CD4-positive, alpha-beta T cell treated with Interleukin-17A for 4 hours (primary cell): ENCODE measurements at places on chromosomes 1 and 21.

GRCh38 chr1:232018231-232019025, 391.8 kb downstream of the DISC1 start:
- no peak for DNase-seq

DNA sequence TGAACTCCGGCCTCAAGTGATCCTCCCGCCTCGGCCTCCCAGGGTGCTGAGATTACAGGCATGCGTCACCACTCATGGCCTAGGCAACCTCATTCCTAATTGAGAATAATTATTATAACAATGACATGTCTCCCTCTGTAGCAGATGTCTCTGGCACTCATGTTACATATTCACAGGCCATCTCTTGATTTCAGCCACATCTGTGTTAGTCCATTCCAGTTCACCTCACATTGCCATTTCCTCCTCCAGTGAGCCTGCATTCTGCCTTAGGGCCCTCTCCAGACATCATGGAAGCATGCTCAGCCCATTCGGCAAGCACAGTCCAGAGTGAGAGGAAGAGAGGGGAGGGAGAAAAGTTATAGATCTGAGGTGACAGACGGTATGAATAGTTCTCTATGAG, 32.5 kb downstream of the CDKN2C start:
- no peak for DNase-seq

DNA sequence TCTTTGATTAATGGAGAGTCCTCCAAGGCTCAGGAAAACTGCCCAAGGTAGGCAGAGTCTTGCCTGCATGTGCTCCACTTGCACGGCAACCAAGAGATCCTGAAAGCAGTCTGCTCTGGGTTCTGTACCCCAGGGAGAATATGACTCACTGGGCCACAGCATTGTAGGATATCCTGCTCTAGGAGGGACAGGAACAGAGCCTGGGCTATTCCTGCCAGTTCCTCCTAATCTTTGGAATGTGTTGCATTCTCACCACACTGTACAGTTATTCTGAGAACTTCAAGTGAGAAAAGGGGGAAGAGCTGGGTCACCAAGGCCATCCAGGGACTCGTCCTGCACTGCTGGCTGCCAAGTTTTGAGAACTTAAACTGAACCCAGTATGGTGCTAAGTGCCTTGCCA, 278.5 kb downstream of the MATN1 start:
- no peak for DNase-seq

- DNase-seq = no peak
Measured at GRCh38 chr1:99645203-99645602, 710 bp upstream of the PALMD start.

- DNase-seq = no peak
Measured at GRCh38 chr1:184030433-184031091, 7.0 kb downstream of the COLGALT2 start.

GRCh38 chr1:47213230-47213963, 18.6 kb downstream of the TAL1 start:
- DNase-seq = no peak

DNA sequence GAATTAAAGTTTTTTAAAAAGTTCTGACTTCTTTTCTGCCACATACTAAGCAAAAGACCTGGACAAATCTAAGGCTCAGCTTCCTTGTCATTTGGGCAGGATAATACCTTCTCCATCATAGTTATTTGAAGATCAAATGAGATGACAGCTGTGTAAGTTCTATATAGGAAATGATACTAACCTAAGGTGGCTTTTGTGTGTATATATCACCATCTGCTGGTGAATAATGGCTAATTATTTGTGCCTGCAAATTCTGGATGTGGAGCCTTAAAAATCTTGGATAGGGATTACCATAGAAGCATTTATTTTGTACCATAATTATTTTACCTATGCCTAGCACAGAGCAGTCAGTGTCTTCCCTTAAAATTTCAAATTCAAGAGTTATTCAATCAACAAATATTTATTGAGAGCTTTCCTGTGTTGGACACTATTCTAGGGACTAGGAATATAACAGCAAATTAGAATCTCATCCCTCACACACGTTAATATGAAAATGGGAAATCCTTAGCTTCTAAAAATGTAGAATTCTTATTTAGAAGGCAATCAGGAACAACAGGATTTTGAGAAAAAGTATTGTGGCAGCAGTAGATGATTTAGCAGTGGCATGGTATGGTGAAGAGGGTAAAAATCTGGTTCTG, 89.8 kb downstream of the TMEM200B start:
- no peak for DNase-seq

- no peak for DNase-seq
Measured at GRCh38 chr1:197486946-197487345, 218.9 kb downstream of the CRB1 start.

DNA sequence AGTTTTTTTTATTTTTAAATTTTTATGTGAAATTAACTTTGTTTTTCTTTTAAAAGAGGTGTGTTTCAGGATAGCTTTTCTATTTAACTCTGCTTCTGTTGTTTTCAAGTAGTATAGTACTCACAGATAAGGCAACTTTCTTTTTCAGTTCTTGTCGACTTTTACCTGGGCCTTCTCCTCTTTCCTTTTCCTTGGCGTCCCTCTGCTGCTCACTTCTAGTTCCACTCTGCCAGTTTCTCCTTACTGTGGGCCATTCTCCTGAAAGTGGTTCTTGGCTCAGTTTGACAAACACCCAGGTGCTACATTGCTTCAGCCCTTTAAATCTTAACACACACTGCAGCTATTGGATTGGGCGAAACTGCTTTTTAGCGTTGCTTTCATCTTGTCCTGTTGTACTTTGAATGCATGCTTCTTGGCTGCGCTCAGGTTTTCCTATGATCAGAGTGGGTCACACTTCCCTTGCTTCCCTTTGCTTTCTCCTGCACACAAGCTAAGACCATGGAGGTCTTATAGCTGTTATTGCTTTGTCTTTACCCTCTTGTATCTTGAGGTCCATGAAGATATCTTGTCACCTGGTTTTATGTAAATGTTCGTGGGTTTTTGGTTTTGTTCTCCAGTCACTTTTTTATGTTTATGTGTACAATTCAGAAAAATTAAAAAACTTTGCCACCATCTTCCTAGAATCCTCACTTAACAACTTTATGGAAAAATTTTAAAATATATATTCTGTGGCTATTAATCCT, 21.6 kb downstream of the GABPA start:
- no peak for DNase-seq

- no peak for DNase-seq
Measured at GRCh38 chr1:167357305-167357704, 136.6 kb downstream of the POU2F1 start.

DNA sequence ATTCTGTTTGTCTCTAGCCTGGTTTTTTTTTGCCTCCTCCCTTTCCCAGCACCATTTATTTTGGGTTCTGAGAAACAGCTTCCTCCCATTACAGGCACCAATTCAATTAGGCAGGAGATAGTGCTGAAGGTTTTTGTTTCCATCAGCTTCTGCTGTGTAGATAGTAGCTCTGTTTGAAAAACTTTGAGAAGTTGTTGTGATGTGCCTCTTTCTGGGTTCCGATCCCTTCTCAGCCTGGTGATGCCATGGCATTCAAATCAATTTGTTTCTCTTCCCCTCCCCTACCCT, 109.0 kb downstream of the NFIA start:
- DNase-seq = no peak

DNA sequence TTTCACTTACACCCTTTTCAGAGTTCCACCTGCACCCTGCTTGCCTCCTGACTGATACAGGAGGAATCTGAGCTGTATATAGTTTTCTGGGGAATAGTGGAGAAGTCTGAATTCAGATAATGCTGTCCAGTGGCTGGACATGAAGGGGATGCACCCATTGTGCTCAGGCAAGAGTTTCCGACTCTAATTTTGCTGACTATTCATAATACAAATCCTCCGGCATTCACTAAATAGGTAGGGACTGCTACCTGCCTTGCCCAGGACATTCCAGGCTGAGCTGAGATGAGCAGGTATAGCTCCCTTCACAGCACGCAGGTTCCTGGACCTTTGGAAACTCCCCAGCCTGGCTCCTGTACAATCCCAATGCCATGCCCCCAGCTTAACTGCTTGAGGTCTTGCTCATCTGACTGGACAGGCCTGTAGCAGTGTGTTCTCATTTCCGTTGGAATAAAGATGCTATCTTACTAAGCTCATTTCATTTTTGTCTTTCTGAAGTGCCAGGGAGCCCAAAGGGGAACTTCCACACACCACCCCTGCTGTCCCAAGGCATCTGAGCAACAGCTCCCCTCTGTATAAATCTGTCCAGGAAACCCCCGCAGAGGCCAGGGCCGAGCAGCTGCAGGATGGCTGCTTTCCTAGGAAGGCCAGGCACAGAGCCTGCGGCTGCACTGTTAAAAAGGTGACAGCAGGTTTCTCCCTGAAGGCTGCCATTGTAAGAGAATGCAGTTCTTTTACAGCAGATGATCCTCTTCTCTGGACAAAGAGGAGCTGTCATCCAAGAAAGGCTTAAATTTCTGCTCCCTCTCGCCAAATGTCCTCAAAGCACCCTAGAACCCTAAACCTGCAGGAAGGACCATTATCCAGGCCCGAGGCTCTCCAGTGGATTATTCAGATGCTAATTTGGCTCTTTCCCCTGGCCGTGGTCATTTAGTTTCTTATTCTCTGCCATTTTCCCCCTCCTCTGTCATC, 21.7 kb upstream of the VASH2 start:
- DNase-seq = no peak

DNA sequence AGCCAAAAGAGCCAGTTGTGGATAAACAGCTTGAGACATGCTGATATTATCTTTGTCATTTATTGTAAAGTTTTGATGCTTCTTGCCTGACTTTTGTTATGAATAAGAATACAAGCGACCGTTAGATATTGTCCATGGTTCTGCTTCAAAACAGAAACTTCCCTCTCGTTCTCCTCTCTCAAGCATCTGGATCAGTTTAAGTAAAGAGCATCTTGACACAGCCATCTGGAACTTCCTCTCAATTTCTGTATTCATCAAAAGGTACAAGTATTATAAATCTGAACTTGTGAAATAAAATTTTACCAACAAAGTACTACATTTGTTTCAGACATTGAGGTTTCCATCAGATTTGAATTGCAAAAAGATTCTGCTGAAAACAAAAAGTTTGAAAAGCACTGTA, 36.4 kb upstream of the CLDN14 start:
- no peak for DNase-seq

GRCh38 chr1:244801246-244801645, 34.2 kb upstream of the COX20 start:
- peak; percentile 74 for DNase-seq

DNA sequence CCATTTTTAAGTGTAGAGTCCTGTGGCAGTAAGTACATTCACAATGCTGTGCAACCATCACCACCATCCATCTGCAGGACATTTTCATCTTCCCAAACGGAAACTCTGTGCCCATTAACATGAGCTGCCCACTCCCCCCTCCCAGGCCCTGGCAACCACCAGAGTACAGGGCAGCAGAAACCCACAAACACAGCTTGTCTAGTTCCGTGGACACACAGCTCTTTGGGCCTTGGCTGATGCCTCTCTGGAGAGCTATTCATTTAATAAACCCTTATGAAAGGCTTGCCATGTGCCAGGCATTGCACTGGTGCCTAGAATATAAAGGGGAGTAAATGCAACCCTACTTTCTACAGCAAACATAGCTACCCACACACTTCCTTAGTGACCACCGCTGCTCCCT, 28.0 kb downstream of the STUM start:
- no peak for DNase-seq

DNA sequence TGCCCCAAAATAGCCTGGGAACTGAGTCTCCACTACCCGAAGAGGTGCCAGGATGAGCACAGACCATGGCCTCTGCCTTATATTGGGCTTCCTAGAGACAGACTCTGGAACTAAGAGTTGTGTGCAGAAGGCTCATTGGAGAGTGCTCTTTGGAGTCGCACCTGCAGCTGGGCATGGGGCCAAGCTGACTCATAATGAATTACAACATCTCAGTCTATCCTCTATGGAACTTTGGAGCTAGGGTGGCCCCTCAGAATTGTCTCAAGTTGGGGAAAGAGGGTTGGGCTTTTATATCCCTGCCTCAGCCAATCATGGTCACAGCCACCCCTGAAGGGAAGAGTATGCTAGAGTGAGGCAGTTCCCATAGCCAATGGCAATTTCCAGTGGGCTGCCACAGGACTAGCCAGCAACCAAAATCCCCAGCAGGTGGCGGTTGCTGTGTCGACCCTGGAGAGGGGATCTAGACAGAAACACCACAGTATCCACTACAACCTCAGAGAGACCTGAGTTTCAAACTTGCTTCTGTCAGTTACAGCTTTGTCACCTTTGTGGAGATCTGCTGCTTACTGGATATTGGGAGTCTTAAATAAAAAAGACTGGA, 93.8 kb downstream of the DMRTA2 start:
- no peak for DNase-seq

DNA sequence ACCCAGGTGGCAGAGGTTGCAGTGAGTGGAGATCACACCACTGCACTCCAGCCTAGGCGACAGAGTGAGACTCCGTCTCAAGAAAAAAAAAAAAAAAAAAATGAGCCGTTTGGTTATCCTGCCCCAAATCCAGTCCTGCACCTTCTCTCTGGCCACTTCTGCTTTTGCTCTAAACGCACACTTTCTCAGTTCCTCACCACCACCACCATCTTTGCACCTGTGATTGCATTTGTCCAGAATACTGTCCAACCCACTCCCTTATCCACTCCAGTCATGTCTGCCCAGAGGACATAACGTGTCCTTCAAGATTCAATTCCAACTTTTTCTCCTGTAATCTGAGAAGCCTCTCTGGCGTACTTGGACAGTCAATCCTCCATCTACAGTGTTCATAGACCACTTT, 2.2 kb upstream of the NEK2 start:
- DNase-seq = no peak

- no peak for DNase-seq
Measured at GRCh38 chr21:23223882-23224281, 2225.7 kb downstream of the NCAM2 start.

- no peak for DNase-seq
Measured at GRCh38 chr1:50231209-50231608, 122.5 kb downstream of the ELAVL4 start.

DNA sequence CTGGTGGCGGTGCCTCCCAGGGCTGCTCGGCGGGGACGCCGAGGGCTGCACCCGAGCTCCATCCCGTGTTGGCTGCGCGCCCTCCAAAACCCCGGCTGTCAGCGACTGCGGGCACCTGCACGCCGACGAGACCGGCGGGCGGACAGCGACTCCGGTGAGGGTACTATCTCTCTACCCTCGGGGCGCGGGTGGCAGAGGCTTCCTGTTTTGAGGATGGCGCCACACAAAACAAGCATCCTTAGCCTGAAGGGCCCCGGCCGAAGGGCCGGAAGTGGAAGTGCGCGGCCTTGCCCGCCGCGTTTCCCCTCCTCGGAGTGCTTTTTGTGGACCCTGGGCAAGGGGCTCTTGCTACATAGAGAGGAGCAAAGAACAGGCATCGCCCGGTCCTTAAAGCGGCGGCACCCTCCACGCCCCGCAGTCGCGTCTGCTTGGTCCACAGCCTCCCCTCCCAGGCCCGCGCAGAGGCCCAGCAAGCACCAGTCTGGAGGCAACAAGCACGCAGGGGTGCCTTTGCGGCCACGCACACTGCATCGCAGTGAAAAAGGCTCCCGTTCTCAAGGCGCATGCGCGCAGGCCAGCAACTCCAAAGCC, 561 bp upstream of the COQ8A start:
- DNase-seq = peak; percentile 73
